ENCODE measurements at places on chromosomes 6 and 20.

DNA sequence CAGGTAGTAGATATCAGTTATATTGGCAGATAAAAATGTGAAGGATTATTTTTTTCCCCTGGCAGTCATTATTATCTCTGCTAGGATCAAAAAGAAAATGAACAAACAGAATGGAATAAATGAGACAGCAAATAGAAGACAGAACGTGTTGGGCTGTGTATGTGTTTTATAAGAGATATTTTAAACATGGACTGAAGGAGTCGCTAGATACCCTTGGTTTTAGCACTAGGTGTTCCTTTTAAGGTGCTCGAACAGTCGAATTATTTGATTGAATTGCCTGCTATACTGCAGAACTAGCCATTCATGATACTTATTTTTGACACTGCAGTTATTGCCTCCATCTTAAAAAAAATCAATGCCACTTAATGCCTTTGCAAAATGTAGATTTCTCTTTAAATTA lies 3.7 kb downstream of the GRIK2 start:
- DNase-seq = peak; percentile 14

DNA sequence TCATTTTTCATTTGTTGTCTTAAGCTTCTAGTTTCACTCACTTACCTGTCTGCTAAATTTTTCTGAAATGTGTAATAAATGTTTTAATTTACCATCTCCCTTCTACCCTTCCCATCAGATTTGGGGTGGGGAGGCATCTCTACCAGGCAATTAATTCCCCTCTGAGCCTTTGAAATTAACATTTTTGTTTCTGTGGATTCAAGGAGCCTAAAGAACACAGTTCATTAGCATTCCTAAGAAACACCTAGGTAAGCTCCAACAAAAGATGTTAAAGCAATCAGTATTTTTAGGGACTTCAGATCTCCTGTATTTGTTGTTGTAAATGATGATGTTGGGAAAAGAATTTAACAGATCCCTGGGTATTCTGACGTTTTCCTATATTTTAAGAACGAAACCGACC lies 6.6 kb downstream of the TOP1 start:
- DNase-seq = no peak

- no peak for DNase-seq
These were observed 850.8 kb downstream of the EPHA7 start for GRCh38 chr6:92568541-92568940.

DNA sequence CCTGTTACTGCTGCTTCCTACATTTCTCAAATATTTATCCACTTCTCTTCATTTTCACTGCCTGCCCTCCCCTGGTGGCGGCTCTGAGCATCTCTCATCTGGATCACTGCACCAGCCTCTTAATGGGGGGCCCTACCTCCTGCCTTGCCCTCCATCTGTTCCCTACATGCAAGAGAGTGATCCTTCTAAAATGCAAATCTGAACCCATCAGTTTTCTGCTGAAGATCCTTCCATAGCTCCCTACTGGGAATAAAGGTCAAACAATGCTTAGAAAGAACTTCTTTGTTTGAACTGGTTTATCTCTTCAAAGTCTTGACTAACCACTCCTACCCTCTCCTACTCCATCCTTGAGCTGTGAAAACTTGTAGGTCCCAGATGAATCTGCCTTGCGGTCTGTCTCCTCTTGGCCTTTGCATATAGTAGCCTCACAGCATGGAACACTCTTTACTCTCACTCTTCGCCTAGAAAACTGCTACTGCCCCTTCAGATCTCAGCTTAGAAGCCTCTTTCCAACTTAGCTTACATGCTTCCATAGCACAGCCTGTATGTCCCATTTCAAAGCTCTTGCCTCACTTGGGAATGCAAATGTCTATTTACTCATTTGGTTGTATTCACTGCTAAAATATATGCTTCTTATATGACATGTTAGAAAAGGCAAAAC lies 119.3 kb downstream of the QRSL1 start:
- no peak for DNase-seq

GRCh38 chr6:15384901-15385300 lies 139.0 kb downstream of the JARID2 start:
- DNase-seq = no peak

- no peak for DNase-seq
These were observed 259.8 kb upstream of the SOX4 start for GRCh38 chr6:21333715-21334114.

GRCh38 chr6:156279261-156279969 lies 497.8 kb upstream of the ARID1B start:
- DNase-seq = no peak

GRCh38 chr6:19892260-19892659 lies 55.1 kb downstream of the ID4 start:
- no peak for DNase-seq

GRCh38 chr20:15643713-15644112 lies 929.5 kb downstream of the KIF16B start:
- DNase-seq = no peak

DNA sequence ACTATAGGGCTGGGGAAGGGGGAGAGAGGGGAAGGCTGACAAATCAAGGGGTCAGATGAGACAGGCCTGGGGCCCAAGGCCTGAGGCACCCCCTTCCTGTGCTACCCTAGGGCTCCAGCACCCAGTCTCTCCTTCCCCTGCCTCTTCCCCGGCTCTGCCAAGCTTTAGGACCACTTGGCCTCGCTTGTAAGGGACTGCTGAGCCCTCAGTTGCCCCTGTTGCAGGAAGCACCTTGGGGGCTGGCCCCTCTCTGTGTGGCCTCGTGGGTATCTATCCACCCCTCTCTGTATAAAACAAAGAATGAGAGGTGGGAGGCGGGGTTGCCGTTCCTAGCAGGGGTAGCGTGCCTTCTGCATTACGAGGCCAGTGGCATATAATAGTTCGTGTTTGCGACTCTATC lies 21.4 kb upstream of the SMOC2 start:
- DNase-seq = no peak

DNA sequence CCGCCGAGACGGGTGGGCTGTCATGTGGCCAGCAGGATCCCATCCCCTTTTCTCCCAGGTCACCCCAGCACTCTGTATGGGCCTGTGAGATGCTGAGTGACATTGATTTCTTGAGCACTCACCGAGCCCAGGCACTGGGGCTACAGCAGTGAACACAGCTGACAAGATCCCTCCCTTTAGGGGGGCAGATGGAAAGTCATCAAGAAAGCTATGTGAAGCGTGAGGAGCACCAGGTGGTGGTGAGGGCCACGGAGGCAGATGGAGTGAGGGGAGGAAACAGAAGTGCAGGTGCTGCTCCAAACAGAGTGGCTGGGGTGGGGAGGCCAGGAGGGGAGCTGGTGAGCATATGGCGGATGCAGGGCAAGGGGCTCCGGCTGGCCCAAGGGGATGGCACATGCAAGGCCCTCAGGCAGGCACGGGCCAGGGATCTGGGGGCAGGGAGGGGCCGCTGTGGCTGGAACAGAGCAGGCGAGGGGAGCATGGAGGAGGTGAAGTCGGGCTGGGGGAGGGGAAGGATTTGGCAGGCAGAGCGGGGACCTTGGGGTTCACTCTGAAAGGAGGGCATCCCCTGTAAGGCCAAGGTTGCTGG lies 184.0 kb downstream of the BMP7 start:
- DNase-seq = no peak

- DNase-seq = peak; percentile 26
These were observed 2.9 kb downstream of the MAP7 start for GRCh38 chr6:136547336-136547735.

GRCh38 chr20:6768228-6769140 lies 998 bp downstream of the BMP2 start:
- peak; percentile 38 for DNase-seq

DNA sequence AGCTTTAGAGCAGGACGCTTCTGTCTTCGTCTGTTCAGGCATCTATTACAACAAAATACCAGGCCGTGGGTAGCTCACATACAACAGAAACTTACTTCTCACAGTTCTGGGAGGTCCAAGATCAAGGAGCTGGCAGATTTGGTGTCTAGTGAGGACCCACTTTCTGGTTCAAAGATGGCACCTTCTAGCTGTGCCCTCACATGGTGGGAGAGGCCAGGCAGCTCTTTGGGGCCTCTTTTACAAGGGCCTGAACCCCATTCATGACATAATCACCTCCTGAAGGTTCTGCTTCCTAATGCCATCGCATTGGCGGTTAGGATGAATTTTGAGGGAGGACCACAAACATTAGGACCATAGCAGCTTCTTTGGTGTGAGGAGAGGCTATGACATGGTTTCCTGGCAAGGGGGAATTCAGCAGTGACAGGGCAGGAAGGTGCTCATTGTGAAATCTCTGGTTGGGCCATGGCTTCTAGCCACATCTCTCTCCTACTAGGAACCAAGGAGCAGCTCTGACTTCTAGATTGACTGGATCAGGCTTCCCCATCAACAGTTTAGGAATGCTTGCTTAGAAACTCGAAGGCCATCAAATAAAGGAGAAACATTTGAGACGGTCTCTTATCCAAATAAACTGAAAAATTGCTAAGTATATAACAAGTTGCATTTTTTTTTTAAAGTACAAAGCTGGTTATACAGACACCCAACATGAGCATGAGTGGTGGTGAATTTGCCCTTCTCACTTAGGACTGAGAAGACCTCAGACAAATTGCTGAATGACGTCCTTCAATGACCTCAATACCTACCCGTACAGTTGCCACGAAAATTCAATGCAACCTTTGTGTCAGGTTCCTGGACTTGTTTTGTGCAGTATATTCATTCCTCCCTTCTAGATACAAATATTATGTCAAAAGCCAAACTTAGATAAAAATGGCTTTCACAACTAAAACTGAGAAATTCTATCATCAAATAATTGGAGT lies 140.7 kb downstream of the ZDHHC14 start:
- no peak for DNase-seq

Measured in astrocyte (in vitro differentiated cells and primary cell).